GM12878 (cell line): ENCODE measurements at places on chromosomes 12 and 14. TPM values are rescaled to one million over a fixed set of nuclear protein-coding genes. Genes with fewer than 3 reads are reported as not detected.
A peak's percentile ranks its signal among the peaks of the same experiment; 100 is the strongest.

DNA sequence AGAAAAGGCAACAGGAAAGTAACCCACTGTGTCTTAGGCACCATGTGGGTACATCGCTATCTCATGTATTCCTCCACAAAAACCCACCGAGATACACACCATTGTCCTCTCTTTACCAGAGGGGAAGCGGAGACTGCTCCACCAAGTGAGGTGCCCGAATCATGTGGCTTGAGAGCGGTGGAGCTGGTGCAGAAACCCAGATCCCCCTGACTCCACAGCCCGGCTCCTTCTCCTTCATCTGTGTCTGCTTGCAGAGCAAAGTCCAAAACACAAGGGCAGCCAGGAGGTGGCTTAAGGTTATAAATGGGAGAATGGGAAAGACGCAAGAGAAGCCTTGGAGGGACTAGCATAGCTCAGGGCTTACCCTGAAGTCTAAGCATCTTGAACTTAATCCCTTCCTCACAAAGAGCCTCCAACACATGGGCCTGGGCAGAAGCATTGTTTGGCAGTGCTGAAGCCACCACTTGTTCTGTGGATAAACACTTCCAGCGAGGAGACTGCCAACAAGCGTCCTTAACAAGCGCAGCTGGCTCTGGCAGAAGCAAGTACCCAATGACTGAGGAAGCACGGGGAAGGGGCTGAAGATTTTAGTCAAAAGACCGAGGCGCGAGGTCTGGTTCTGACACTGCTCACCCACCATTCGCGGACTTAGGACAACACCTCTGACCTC is 83.0 kb downstream of the TTC7B start:
- no peaks in the 10 kb centered on the region for H3K36me3 ChIP-seq
- no peaks in the 10 kb centered on the region for H3K4me1 ChIP-seq
- H3K4me3 ChIP-seq = no peak overlapping the region
- no peaks in the 10 kb centered on the region for H3K27me3 ChIP-seq
- H3K27ac ChIP-seq = no peak overlapping the region

DNA sequence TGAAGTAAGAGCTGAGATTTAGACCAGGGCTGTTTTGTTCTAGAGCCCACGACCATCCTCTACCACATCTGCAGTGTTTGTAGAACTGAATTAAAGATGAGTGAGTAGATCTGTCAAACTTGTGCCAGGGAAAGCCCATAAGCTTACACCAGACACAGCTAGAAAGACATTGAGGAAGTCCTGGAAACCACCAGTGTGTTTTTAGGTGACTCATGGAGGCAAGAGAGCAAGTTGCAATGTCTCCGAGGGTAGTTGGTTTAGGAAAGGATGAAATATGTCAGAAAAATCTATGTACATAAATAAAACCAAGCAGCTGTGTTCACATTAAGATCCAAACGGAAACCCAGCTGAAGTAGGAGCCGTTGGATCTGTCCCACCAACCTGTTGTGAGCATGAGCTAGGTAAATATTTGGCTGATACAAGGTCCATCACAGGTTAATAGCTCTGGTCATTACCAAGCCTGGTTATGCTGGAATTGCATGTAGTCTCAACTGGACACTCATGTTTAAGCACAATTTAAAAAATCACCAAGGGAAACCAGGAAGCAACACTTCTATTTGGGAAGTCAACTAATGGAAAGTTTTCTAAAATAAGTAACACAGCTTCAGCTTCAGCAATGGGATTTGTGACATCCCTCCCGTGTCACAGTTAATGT is 49.9 kb upstream of the PLEKHG3 start:
- H3K27ac ChIP-seq = no peak overlapping the region
- H3K4me1 ChIP-seq = no peaks in the 10 kb centered on the region; the same call in 1 of the 2 replicates
- peak; percentile 27 for DNase-seq
- no peaks in the 10 kb centered on the region for H3K27me3 ChIP-seq

GRCh38 chr14:74942181-74942580 is 13.2 kb downstream of the PGF start:
- H3K36me3 ChIP-seq = no peaks in the 10 kb centered on the region
- H3K4me1 ChIP-seq = peaks cover 45% of the 10 kb centered on the region
- H3K27me3 ChIP-seq = no peaks in the 10 kb centered on the region

- H3K27ac ChIP-seq = no peak overlapping the region
- H3K4me1 ChIP-seq = peaks cover 17% of the 10 kb centered on the region; the same call in 1 of the 2 replicates
- no peaks in the 10 kb centered on the region for H3K36me3 ChIP-seq
- H3K27me3 ChIP-seq = no peaks in the 10 kb centered on the region
- DNase-seq = no peak
Observed at GRCh38 chr12:47772738-47773061, 338 bp upstream of the SLC48A1 start.

DNA sequence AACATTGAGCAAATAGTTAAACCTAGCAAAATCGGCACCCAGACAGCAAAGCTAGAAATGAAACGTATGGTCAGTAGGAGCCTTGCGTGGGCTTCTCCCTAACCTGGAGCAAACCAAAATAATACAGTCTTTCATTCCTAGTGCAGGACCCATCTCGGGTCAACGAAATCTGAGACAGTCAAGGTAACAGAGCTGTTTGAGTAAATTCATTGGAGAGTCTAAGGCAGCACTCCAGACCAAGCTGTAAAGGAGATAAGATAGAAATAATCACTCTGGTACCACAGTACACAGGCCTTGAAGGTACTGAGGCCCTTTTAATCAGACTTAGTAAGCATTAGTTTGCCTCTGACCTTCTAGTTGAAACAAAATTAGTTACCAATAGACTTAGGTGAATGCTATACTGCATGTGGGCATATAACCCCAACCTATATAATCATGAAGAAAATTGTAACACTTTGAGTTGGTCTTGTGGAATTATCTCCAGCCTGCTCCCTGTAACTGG is 54.4 kb upstream of the BICD1 start:
- no peaks in the 10 kb centered on the region for H3K36me3 ChIP-seq
- no peak for DNase-seq
- H3K4me3 ChIP-seq = no peak overlapping the region

DNA sequence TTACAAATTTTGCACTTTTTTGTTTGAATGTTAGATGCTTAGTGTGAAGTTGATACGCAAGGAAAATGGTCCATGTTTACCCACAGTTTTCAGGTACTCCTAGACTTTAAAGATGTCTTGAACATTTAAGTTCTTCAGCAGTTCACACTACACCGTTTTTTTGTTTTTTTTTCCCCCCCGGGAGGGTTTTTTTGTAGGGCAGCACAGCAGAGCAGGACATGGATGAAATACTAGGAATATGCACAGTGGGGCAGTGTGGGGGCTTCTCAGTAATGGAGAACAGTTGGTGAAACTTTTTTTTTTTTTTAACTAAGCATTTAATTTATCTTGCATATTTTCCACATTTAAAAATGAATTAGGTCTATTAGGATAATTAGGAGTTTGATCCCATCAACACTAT is 4.9 kb downstream of the RAN start:
- H3K4me1 ChIP-seq = peaks cover 36% of the 10 kb centered on the region
- H3K27ac ChIP-seq = no peak overlapping the region
- H3K36me3 ChIP-seq = peaks cover 6% of the 10 kb centered on the region

- no peak overlapping the region for H3K4me3 ChIP-seq
- peaks cover 11% of the 10 kb centered on the region; the same call in 1 of the 2 replicates for H3K4me1 ChIP-seq
Observed at GRCh38 chr12:4496145-4496838, 42.4 kb upstream of the RAD51AP1 start.

- H3K36me3 ChIP-seq = no peaks in the 10 kb centered on the region
- H3K4me3 ChIP-seq = no peak overlapping the region
- peak; percentile 2 for DNase-seq
- H3K27me3 ChIP-seq = no peaks in the 10 kb centered on the region
- H3K4me1 ChIP-seq = no peaks in the 10 kb centered on the region
Observed at GRCh38 chr14:29799464-29800095, 128.1 kb downstream of the PRKD1 start.

DNA sequence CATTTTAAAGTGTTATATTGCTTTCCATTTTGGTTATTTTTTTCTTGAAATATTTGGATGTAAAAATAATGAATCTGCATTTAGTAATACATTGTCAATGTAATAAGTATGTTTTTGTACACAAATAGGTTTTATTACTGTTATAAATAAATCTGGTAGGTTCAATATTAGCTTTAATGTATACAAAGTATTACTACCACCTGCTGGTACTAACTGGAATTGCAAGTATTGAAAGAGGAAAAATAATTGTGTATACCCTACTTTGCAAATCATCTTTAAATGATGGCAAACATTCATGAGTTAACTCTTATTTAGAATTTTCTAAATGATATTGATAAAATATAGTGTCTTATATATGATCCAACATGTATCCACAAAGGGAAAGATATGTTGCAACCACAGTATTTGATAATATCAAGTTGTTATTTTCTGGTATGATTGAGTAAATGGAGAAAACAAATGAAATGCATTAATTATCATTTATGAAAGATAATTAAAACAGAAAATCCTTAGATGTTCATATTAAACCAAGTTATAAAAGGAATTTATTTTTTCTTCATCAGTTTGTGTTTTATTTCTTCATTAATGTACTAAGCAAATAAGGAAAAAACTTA is 3.2 kb downstream of the OR4K2 start:
- H3K27me3 ChIP-seq = no peaks in the 10 kb centered on the region
- no peaks in the 10 kb centered on the region for H3K36me3 ChIP-seq
- H3K4me3 ChIP-seq = no peak overlapping the region
- no peak overlapping the region for H3K27ac ChIP-seq
- DNase-seq = no peak

DNA sequence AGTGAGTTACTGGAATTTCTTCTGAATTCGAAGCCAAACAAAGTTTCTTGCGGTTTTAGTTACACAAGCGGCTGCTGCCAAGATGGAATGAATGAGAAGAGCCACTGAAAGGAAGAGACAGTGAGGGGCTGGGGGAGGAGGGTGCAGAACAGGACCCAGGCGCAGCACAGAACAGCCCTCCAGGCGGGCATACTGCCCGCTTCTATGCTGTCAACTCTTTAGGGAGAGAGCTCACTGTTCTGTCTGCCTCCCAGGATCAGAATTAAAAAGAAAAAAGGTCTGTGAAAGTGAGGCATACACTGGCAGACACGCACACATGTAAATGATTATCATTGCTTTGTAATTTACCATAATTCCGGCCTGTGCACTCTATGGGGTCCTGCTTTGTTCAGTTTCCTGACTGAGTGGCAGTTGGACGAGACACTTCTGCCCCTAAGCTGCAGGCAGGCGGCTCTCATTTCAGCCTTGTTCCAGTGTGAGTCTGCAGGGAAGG is 231.6 kb downstream of the CACNA1C start:
- no peak for DNase-seq
- H3K4me3 ChIP-seq = no peak overlapping the region
- no peak overlapping the region for H3K27ac ChIP-seq
- no peaks in the 10 kb centered on the region for H3K36me3 ChIP-seq

DNA sequence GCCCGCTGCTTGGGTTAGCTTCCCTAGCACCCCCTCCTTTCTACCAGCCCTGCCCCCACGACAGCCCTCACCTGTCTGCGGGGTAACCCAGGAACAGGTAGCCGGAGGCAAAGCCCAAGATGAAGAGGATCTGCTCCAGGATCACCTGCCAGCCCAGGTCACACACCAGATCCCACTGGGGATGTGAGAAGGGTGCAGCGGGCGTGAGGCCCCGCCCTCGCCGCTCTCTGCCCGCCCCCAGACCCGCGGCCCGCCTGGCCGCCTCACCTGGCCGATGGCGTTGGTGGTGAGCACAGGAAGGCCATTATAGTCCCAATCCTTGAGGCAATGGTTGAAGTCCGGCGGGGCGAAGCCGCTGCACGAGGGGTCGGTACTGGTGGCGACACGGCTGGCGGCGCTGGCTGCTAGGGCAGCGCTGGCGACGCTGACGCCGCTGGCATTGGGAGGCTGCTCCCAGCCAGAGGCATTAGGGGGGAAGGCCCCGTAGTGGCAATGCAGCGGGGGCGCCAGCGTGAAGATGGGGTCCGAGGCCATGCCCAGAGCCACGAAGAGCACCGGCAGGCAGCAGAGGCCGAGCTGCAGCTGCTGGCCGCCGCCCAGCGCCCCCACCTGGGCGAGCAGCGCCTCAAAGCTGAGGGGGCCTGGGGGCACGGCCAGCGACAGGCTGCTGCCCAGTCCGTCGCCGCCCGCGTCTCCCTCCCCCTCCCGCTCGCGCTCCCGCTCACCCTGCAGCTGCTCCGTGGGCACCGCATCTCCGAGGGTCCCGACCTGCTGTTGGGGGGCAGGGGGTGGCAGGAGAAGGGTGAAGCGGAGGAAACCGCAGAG is 794 bp downstream of the SLC22A17 start:
- no peak for DNase-seq
- no peak overlapping the region for H3K27ac ChIP-seq
- no peak overlapping the region for H3K4me3 ChIP-seq
- H3K27me3 ChIP-seq = peaks cover 9% of the 10 kb centered on the region
- H3K36me3 ChIP-seq = no peaks in the 10 kb centered on the region
- no peaks in the 10 kb centered on the region for H3K4me1 ChIP-seq

DNA sequence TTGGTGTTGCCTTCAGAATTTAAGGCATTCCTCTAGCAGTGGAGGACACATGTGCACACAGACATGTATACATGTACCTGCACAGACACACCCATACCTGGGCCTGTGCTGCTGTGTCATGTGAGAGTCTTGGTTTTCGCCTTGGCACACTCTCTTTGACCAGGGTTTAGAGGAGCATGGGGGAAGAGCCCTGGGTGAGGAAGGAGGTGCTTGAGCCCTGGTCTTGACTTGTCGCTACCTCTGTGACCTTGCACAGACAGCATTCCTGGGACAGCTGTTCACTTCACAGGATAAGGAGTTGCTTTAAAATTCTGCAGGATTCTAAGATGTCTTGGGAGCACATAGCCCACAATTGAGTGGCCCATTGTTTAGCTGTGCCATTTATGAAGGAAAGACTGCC is 94.7 kb downstream of the DDX51 start:
- no peak overlapping the region for H3K27ac ChIP-seq
- no peaks in the 10 kb centered on the region for H3K4me1 ChIP-seq
- H3K27me3 ChIP-seq = no peaks in the 10 kb centered on the region
- no peak for DNase-seq

DNA sequence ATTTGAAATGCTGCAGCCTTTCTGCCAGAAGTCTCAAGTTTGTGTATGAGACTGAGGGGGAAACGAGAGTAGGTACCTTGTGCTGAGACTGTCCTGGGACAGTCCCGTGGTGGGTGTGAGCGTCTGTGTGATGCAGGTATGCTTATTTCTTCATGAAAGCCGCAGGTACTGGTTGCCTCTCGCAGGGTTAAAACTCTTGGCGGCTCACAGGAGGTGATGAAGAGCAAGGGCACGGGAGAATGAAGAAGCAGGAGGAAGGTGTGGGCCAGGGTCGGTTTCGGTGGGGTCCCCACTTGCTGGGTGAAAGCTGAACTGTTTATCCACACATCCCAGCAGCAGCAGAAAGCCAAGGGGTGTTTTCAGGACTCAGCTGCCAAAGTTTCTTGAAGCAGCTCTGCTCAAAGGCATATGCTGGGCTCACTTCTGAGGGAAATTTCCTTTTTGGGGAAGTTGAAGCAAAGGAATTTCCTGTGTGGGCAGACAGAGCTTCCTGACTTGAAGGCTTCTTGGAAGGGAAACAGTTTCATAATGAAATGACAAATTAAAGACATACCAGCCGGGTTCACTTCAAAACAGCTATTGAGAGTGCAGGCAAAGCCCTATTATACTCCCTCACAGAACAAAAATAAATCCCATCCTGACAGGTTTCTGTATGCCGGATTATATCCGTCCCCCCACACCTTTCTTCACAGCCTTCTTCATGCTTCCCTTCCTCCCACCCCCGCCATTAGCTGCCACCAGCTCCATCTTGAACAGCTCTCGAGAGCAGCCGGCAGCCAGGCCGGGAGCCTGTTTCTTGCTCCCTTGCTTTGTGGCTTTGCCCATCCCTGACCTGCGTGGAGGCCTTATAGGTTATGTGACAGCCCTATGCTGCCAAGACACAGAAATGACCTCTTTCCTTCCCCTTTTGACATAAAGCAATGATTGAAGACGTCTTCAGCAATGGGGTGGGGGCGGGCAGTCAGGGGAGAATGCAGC is 116.6 kb downstream of the ETV6 start:
- no peaks in the 10 kb centered on the region for H3K27me3 ChIP-seq
- peak overlapping the region; percentile 100 for H3K27ac ChIP-seq
- H3K4me1 ChIP-seq = peaks cover 92% of the 10 kb centered on the region

The NGB gene
- total RNA-seq = not detected in 2 replicates

The CCDC177 gene
- not detected in 2 replicates for total RNA-seq

The SLC38A4 gene
- 0.16 and 0.23 TPM in 2 replicates for total RNA-seq

The SRSF5 gene
- 278 and 291 TPM in 2 replicates for total RNA-seq

The OR4K1 gene
- total RNA-seq = not detected in 2 replicates
